ENCODE measurements at places on chromosomes 12 and 14. TPM values are rescaled to one million over a fixed set of nuclear protein-coding genes. Genes with fewer than 3 reads are reported as not detected.

HPD gene
- not detected for total RNA-seq

SCN8A gene
- total RNA-seq, result 1.3 TPM

SLCO1A2 gene
- not detected for total RNA-seq

PABPN1 gene
- total RNA-seq, result 207 TPM

MMP19 gene
- 1.7 TPM for total RNA-seq

OR4K15 gene
- total RNA-seq, result not detected

KCNMB4 gene
- 1.4 TPM for total RNA-seq

DNA sequence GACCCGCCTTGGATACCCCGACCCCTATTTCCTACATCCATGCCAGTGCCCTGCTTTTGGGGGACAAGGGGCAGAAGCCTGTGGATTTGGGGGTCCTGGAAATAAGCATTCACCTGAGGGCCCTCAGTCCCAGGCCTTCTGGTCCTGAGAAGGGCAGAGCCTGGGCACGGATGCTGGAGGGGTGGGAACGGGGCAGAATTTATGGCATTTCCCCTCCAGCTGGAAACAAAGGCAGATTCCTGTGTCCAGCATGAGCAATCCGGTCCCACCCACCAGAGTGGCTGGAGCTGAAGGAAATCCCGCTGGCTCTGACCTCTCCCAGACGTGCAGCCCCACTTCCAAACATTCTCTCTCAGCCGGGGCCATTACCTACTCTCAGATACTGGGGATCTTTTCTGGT, 9.3 kb downstream of the ANKRD33 start:
- DNase-seq, result no peak

DNA sequence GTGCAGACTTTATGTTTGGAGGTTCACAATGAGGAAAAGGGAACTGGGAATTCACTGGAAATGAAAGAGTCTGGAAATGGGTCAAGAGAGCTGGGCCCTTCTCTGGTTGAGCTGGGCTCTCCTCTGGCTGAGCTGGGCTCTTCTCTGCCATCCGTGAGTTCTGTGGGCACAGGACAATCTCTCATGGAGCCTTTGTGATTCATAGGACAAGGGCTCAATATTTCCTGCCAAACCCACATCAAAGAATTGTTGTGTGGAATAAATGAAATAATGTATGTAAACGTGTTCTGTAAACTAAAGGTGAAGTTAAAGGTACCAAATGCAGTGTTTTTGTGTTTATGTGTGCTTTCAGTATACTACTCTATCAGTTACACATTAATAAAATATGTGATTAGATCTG, 95.5 kb upstream of the OVCH1 start:
- DNase-seq, result no peak

DNA sequence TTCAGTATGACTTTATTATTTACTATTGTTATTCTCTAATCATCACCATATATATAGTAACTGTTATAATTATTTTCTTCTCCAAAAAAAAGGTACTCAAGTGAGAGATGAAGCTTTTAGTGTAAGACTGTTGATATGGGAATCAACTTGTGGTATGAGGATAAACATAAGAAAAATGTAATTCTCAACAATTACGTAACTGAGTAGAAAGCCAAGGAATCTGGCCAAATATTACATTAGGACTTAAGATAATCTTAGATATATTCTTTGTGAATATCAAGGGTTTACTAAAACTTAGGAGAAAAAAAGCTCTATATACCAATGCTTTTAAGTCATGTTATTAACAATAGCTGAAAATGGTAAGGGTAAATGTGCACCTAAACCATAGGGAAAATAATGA, 13.3 kb downstream of the SENP1 start:
- no peak for DNase-seq

- no peak for DNase-seq
These were observed 535.8 kb downstream of the NRXN3 start for GRCh38 chr14:78705989-78706388.

- DNase-seq, result no peak
These were observed 19.8 kb downstream of the GXYLT1 start for GRCh38 chr12:42124764-42125387.

DNA sequence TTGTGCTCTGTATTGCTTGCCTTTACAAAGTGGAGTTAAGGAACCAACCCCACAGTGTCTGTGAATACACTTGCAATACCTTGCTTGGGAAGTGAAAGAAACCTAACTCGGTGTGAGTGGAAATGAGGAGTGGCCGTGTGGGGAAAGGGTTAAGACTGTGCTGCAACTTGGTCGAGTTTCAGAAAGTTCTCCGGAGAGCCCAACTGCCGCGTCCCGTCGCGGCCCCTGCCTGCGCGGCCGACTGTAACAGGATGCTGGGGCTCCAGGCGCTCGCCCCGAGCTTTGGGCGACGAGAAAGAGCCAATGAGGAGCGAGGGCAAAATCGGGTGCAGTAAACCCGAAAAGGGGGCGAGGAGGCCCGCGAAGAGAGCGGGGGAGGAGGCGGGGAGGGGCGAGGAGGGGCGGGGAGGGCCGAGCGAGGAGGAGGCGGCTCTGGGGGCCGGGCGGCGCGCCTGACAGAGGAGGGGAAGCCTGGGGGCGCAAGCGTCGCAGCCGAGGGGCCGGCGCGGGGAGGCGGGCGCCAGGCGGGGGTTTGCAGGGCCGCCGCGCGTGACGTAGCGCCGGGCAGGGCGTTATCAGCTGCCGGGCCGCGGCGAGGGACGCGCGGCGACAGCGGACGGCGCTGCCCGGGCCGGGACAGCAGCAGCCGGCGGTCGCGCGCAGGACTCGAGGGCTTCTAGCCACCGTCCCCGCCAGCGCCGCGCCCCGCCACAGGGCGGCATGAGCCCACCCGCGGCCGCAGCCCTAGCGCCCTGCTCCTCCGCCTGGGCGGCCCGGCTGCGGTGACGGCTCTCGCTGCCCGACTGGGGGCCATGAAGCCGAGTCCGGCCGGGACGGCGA, at the start of gene DACT1:
Gene DACT1, plus strand, starts transcription at position 572 of the 840 bp plus-strand sequence. Its CDS starts 241 bp downstream, at position 813.
- DNase-seq, result peak; percentile 60

GRCh38 chr14:49405291-49405690, 180.9 kb downstream of the RPS29 start:
- no peak for DNase-seq

GRCh38 chr14:53996041-53996440, 39.4 kb upstream of the BMP4 start:
- no peak for DNase-seq

DNA sequence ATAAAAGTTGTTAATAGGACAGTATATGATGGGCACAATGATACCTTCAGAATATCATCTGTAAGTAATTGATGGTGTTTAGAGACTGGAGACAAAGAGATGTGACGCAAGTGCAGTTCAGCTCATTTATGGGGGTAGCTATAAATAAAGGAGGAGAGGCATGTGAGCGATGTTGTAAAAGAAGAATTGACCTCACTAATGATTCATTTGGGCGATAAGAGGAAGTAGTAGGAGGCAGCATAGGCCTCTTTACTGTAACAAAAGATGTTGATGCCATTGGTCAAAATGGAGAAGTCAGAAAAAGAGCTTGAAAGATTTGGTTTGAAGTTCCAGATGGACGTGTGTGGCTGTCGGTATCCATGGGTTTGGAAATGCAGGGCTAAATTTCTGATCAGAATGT, 70.0 kb downstream of the FLRT2 start:
- DNase-seq, result no peak

- DNase-seq, result no peak
These were observed 2.4 kb downstream of the PRKD1 start for GRCh38 chr14:29925101-29925722.

GRCh38 chr12:129312048-129312447, 458.8 kb downstream of the GLT1D1 start:
- DNase-seq, result no peak

- no peak for DNase-seq
These were observed 126.6 kb upstream of the PRKD1 start for GRCh38 chr14:30054201-30054600.

DNA sequence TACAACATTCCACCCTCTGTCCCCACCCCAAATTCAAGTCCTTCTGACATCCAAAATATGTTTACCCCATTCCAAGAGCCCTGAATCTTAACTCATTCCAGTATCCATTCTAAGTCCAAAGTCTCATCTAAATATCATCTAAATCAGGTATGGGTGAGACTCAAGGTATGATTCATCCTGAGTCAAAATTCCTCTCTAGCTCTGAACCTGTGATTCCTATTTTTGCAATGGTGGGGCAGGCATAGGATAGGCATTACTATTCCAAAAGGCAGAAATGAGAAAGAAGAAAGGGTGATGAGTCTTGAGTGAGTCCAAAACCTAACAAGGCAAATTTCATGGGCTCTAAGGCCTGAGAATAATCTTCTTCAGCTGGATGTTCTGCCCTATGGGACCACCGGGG, 140.3 kb upstream of the FAR2 start:
- DNase-seq, result no peak
